DND-41 (cell line): ENCODE measurements at places on chromosomes 2 and 18.

DNA sequence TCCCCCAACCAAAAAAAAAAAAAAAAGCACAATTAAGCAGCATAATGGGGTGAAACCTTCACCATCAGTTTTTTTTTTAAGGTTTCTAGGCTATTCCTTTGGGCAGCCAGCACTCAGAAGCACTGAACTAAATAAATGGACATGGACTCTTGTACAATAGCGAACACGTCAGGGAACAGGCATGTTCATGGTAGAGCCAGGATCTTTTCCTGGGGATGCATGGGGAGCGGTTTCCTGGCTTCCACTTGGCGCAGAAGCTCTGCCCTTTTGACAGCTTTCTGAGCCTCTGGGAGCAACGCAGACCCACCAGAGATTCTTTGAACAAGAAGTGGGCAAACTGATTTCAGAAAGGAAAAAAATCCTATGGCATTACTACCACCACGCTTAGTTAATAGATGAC is 35.0 kb downstream of the ALPK2 start:
- DNase-seq: no peak

- DNase-seq: no peak
These were observed 118.3 kb downstream of the LDLRAD4 start for GRCh38 chr18:13336841-13337240.

GRCh38 chr2:233471291-233472035 is 95.1 kb downstream of the USP40 start:
- DNase-seq: no peak

GRCh38 chr2:55490554-55490953 is 29.0 kb upstream of the CFAP36 start:
- no peak for DNase-seq

DNA sequence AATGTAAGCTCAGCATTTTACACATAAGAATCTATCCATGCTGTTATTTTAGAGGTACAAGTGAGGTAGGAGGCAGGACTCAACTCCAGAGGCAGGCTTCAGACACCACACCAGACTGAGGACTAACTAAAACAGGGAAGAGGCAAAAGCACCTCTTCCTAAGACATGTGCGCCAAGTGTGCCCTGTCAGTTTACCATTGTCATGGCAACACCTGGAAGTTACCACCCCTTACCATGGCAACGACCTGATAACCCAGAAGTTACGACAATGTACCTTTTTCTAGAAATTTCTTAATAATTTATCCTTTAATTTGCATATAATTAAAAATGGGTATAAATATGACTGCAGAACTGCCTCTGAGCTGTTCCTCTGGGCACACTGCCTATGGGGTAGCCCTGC is 160.1 kb downstream of the FAM124B start:
- DNase-seq: no peak

- DNase-seq: no peak
These were observed 184.1 kb upstream of the ACVR2A start for GRCh38 chr2:147660680-147661079.

DNA sequence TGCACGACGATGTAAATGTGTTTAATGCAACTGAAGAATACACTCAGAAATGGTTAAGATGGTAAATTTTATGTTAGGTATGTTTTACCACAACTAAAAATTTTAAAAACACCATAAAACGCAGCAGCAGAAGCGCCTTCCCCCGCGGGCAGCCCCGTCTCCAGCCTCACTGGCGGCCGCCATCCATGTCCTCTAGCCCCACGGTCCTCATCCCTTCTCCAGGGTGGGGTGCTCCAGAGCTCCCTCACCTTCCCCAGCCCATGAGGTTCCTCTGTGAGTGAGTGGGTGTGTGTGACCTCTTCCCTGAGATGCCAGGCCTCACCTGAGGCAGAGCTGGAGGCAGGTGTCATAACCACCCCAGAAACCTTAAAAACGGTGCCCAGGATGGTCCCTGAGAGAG is 17.0 kb downstream of the INHBB start:
- DNase-seq: no peak

DNA sequence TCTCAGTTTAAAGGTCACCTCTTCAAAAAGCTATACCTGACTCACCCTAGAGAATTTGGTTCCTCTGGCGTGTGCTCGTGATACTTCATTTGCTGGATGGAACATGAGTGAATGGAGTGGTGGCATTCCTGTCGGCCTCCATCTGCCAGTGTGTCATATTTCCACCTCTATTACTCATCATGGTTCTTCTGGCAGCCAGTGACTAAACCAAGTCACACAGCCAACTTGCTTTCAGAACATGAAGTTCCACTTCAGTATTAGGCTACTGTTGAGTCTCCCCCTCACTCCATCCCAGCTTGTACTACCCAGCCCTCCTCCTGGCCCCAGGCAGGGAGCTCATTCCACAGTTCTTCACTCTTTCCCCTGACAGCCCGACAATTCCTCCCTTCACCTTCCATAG is 169.8 kb downstream of the MREG start:
- no peak for DNase-seq
